ENCODE measurements at places on chromosomes 13 and 19.

GRCh38 chr19:29400917-29401711 lies 124.7 kb upstream of the VSTM2B start:
- no peak for DNase-seq

DNA sequence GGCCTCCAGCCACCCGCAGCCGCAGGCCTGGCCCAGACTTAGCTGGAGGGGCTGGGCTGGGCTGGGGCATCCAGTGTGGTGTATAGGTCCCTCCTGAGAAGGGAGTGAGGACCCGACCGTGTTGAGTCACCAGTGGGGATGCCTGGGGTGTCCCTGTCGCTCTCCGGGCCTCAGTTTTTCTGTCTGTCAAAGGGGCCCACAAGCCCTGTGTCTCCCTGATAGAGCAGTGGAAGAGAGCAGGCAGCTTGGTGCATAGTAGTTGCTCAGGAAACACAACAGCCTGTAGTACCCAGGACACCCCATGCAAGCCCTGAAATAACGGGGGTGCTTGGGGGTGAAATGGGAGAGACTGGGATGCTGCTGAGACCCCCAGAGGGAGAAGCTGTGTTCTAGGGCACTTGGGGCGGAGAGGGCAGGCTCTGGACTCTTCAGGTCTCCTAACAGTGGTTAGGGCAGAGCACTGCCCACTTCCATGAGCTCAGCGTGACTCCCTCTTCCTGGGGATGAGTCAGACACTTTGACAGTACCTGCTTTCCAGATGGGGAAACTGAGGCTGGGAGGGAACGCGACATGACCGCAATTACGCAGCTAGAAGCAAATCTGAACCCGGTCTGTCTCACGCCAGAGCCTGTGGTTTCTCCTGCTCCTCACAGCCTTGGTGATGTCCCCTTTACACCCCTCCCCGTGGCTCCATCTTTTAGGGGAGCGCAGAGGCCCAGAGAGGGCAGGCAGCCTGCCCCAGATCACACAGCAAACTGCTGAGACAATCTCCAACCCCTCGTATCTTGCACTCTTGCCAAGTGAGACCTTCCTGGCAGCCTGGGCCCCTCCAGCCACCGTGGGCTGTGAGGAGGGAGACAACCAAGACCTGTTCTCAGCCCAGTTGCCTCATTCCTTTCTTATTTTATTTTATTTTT lies 692 bp downstream of the SULT2B1 start:
- no peak for DNase-seq

DNA sequence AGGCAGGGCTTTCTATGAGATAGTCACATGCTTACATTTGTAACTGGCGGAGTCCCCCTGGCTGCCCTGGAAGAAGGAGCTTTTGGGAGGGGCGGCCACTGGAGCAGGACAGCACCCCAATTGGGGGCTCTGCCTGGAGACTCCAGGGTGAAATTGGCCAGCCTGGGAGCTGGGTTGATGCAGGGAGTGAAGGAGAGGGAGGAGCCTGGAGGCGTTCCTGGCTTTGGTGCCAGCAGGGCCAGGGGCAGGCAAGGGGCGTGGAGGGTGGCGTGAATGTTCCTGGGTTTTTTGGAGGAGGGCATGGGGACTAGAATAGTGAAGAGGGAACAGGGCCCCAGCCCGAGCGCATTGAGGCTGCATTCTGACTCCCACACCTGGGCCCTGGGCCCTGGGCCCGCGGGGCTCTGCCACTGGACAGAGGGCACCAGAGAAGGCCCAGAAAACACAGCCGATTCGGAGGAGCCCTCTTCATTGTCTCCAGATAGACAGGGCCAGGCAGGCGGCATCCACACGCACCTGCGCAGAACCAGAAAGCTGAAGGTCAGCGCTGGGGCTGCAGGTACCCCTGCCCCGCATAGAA lies 29.5 kb downstream of the COMP start:
- no peak for DNase-seq

DNA sequence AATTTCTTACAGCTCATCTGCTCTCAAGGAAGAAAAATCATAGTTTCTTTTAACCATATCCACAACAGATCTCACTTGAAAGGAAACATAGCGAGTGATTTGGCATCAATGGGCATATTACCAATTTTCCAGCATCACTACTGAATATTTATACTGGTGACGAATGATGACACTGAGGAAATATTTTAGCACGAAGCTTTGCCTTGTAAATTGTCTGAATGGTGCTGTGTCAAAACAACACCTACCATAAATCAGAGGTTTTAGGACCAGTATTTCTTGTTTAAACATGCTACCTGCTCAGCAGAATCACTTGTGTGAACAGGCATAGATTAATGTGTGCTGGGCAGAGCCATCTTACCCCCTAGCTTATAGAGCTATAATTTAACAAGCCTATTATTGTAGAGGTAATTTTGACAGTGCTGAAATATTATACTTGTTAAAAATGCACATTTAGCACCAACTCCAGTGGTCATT lies 146.8 kb downstream of the ABCC4 start:
- DNase-seq, result no peak

DNA sequence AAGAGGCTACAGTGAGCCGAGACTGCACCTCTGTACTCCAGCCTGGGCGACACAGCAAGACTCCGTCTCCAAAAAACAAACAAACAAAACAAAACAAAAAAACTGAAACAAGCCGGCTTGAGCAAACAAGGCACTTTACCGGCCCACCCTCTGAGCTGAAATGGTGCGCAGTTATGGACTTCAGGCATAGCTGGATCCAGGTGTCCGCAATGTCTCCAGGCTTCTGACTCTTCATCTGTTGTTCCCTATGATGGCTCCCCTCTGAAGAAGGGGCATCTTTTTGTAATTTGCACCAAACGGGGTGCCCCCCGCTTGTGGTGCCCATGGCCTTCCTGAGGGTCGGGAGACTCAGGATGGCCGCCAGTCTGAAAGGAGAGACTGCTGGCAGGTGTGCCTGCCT lies 6.2 kb downstream of the C2CD4C start:
- DNase-seq, result no peak

- no peak for DNase-seq
Observed at GRCh38 chr19:1873524-1874473, 10.4 kb upstream of the KLF16 start.

DNA sequence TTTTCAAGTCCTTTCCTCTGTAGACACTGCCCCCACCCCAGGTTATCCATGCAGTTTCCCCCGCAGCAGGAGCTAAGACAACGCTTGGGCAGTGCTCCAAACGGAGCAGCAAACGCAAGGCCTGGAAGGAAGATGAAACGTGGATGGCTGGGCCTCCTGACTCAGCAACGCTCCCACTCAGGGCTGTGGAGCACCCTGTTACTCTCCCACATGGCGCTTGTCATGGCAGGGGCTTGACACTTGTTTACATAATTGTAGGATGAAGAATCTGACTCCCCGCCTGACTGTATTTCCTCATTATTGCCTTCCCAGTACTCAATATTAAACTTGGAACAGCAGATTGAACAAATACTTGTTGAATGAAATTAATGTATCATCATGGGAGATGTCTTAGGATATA lies 799 bp upstream of the C1QTNF9B start:
- DNase-seq, result no peak

GRCh38 chr13:92345627-92346026 lies 881.0 kb upstream of the GPC6 start:
- DNase-seq, result no peak

DNA sequence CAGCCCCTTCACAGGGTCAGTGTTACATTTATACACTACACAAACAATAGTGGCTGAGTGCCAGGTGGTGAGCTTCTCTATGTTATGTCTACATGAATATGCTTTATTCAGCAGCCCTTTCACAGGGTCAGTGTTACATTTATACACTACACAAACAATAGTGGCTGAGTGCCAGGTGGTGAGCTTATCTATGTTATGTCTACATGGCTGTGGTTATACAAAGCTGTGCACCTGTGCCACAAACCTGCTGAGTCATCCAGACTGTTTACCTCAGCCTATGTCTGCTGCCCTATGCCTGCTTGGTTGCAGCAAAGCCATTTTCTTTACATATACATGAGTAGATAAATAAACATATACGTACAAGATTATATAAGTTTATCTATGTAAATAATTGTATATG lies 76.5 kb downstream of the ZNF726 start:
- no peak for DNase-seq

GRCh38 chr13:42815681-42816080 lies 34.3 kb downstream of the FAM216B start:
- no peak for DNase-seq

- no peak for DNase-seq
Observed at GRCh38 chr13:56187331-56187730, 953.4 kb upstream of the PRR20A start.

DNA sequence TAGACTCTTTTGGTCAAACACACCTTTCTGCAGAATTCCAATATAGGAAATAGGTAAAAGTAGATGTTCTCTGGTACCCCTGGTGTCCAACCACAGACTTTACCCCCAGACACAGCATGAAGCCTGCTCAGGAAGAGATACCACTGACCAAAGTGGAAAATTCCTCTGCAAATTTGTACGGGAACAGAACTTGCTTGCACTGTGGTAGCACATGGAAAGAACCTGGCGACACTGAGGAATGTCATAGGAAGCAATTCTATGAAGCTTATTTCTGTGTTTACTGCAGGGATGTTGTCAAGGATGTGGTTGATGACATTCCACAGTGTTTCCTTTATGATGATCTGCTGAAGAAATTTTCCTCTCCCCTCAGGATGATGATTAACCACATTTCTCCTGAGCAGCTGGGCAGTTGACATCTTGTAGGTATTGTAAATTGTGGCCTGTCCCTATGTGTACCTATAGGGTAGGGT lies 48.9 kb upstream of the TNFSF11 start:
- DNase-seq, result no peak

- no peak for DNase-seq
Observed at GRCh38 chr13:97302611-97303010, 80.5 kb downstream of the MBNL2 start.

- no peak for DNase-seq
Observed at GRCh38 chr13:51105046-51105445, 6.0 kb downstream of the C13orf42 start.

All from CD4-positive, alpha-beta T cell treated with Interferon gamma for 1 hour (primary cell).